ENCODE measurements at places on chromosomes 2 and 18. TPM values are rescaled to one million over a fixed set of nuclear protein-coding genes. Genes with fewer than 3 reads are reported as not detected.
A peak's percentile ranks its signal among the peaks of the same experiment; 100 is the strongest.

GRCh38 chr2:160431441-160431840 is 62.2 kb downstream of the RBMS1 start:
- DNase-seq: no peak

The GYPC gene
- 57.1 TPM for polyA plus RNA-seq

DNA sequence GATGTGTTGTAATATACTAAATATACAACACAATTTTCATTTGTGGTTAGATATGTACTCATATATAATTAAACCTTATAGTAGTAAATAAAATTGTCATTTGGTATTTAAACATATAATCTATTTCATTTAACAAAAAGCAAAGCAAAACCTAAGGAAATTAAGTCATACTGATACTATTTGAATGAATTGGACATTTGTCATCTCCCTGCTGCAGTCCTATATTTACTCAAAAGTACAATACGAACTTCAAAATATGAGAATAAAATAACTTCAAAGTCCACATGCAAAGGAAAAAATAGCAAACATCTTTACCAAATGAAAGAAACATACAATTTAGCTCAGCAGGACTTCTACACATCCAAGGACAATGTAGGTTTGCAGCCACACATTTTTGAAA is 11.8 kb upstream of the HAT1 start:
- no peak for DNase-seq

GRCh38 chr2:10009811-10010781 is 33.3 kb upstream of the KLF11 start:
- no peak for DNase-seq

DNA sequence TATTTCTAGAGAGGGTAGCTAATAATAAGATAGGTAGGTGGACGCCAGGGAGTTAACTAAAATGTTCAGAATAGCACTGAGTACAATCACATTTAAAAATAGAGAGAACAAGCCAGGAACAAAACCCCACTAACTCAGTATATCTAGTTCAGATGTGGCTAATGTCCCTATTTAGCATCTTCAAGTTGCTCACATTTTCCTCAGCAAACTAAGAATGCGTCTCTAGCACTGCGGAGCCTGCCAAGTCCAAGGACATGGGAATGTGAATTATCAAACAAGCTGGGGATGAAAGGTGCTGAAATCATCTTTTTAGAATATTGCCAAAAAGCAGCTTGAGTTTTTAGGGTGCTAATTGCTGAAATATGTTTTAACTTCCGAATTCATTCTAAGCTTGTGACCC is 398.5 kb upstream of the FIGN start:
- DNase-seq: no peak

DNA sequence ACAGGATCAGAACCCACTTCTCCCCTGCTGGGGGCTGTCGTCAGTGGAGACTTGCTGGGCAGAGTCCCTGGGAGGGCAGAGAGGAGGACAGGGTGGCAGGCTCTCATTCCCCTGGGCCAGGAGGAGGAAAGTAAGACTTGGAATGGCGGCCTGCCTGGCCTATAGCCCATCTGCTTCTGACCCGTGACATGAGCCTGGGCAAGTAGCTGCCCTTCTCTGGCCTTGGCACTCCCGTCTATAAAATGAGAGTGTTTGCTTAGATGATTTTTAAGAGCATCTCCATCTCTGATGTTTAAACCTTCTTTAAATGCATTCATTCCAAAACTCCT is 173.0 kb downstream of the DDX1 start:
- no peak for DNase-seq

The OTOS gene
- polyA plus RNA-seq: not detected

DNA sequence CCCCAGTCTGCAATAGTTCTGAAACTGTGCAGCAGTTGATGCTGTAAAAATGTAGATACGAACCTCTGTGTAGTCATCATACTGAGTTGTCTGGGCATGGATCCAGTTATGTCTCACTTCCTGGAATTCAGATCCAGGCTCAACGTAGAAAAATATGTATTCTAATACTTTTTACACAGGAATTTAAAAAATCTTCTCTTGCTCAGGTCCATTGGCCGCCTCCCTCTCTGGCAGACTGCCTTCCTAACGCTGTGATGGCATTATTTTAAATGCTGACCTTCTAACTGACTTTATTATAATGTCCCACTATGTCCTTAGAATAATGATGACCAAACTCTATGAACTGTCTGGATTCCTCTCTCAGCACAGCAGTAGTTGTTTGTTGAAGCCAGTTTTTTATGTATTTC is 119.6 kb downstream of the FEZ2 start:
- no peak for DNase-seq

- no peak for DNase-seq
Observed at GRCh38 chr2:58918141-58918540, 677.0 kb upstream of the FANCL start.

The SAG gene
- 0.18 TPM for polyA plus RNA-seq

- DNase-seq: no peak
Observed at GRCh38 chr2:141611981-141612380, 518.8 kb downstream of the LRP1B start.

DNA sequence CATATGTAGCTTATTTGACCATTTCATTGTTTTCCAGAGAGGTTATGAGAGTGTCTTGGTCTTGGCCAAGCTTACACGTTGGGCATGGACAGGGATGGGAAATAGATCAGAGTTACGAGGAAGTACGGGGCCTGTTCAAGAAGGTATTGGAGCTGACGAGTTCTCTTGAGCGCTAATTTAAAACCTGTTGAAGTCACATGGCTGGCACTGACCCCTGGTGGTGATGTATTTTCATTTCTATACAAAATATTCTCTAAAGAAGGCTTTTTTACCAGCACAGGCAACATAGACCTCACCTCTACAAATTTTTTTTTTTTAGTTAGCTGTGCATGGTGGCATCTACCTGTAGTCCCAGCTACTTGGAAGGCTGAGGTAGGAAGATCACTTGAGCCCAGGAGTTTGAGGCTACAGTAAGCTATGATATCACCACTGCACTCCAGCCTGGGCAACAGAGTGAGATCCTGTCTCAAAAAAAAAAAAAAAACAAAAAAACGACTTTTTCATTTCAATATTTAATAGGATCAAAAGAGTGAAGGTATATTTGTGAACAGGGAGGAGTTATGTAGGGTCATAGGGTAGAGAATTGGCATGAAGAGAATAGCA is 19.6 kb downstream of the UGP2 start:
- peak; percentile 46 for DNase-seq
